RWPE2 (cell line): ENCODE measurements at places on chromosomes 6 and 20.

GRCh38 chr6:162100096-162100495 is 627.5 kb downstream of the PRKN start:
- no peaks in the 10 kb centered on the region for H3K27me3 ChIP-seq
- H3K4me1 ChIP-seq: peaks cover 3% of the 10 kb centered on the region
- DNase-seq: no peak
- peak overlapping the region; percentile 5 for H3K27ac ChIP-seq

- no peak overlapping the region for H3K4me3 ChIP-seq
- peak overlapping the region; percentile 96 for H3K27ac ChIP-seq
- 0 out of 2 replicates have a peak, but pooled peaks cover 4% of the 10 kb centered on the region for H3K36me3 ChIP-seq
- peaks cover 75% of the 10 kb centered on the region for H3K4me1 ChIP-seq
These were observed 12.8 kb downstream of the PTPRK start for GRCh38 chr6:128507337-128508310.

GRCh38 chr20:1568163-1568490 is 10.6 kb upstream of the SIRPD start:
- no peak for DNase-seq
- H3K36me3 ChIP-seq: no peaks in the 10 kb centered on the region
- H3K27me3 ChIP-seq: no peaks in the 10 kb centered on the region
- H3K4me1 ChIP-seq: peaks cover 36% of the 10 kb centered on the region

DNA sequence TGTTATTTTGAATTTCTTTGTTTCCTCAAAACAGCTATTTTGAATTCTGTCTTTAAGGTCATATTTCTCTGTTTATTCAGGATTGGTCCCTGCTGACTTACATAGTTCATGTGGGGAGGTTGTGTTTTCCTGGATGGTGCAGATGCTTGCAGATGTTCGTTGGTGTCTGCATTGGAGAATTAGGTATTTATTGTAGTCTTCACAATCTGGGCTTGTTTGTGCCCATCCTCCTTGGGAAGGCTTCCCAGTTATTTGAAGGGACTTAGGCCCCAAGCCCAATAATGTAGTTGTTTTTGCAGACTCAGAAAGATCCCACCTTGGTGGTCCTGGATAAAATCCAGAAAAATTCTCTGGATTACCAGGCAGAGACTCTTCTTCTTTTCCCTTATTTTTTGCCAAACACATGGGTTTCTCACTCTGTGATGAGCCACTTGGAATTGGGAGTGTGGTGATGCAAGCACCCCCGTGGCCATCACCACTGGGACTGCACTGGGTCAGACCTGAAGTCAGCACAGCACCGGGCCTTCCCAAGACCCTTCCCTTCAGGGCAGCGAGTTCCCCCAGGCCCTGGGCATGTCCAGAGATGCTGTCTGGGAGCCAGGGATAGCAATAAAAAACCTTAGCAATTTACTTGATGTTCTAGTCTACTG is 81.6 kb upstream of the EZR start:
- no peak for DNase-seq
- no peak overlapping the region for H3K27ac ChIP-seq

DNA sequence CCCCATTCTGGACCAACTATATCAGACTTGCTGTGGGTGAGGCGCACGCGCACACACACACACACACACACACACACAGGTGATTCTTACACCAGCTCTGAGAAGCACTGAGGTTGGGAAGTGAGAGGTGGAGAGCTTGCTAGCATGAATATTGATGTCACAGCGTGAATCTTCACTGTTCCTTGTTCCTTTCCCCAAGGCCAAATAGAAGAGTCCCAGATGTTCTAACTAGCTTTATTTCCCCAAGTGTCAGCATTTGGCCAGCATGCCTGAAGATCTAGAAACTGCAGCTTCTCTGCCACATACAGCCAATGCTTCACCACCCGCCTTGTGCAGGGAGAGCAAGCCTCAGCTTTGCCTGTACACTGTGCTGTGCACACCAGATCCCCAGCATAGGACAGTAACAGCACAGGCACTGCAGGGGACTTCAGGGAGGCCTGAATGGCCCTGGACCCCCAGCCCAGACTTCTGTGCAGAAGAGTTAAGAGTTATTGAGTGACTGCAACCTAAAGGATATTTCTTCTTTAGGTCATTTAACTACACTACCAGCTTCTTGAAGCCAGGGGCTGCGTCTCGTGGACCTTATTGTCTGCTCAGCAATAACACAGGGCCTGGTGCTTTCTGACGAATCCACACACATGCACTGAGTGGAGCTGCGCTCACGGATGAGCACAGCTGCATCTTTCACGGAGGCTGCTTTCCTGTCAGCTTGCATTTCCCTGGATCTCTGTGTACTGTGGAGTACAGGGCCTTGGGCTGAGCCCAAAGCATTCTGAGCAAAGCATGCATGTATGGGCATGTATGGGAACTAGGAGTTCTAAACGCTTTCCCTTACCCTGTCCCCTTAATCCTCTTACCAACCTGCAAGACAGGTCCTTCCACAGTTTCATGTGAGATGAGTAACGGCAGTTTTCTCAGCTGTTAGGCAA is 13.9 kb upstream of the CD93 start:
- DNase-seq: no peak
- H3K36me3 ChIP-seq: no peaks in the 10 kb centered on the region
- peaks cover 35% of the 10 kb centered on the region for H3K4me1 ChIP-seq
- no peaks in the 10 kb centered on the region for H3K27me3 ChIP-seq
- H3K27ac ChIP-seq: peak overlapping the region; percentile 66
- H3K4me3 ChIP-seq: no peak overlapping the region

GRCh38 chr6:137162692-137163306 is 10.6 kb downstream of the IL22RA2 start:
- H3K4me3 ChIP-seq: no peak overlapping the region
- H3K27ac ChIP-seq: peak overlapping the region; percentile 12
- DNase-seq: no peak
- no peaks in the 10 kb centered on the region for H3K36me3 ChIP-seq

GRCh38 chr20:57593134-57593886 is 26.9 kb downstream of the ZBP1 start:
- no peak overlapping the region for H3K27ac ChIP-seq
- no peaks in the 10 kb centered on the region for H3K4me1 ChIP-seq
- no peak overlapping the region for H3K4me3 ChIP-seq
- no peaks in the 10 kb centered on the region for H3K27me3 ChIP-seq
